ENCODE measurements at places on chromosomes 12 and 14.

DNA sequence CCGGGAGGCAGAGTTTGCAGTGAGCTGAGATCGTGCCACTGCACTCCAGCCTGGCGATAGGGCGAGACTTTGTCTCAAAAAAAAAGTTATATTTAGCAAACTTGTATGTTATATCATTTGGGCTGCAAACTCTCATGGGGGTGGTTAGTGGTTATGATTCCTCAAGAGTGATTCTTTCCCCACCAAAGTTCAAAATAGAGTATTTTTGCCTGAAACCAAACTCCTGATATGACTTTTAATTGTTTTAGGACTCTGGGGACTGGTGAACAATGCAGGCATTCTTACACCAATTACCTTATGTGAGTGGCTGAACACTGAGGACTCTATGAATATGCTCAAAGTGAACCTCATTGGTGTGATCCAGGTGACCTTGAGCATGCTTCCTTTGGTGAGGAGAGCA lies 18.6 kb downstream of the HSD17B6 start:
- no peak for DNase-seq

- no peak for DNase-seq
These were observed 26.9 kb upstream of the TBPL2 start for GRCh38 chr14:55467307-55467706.

GRCh38 chr12:119153477-119154434 lies 25.0 kb upstream of the HSPB8 start:
- no peak for DNase-seq

DNA sequence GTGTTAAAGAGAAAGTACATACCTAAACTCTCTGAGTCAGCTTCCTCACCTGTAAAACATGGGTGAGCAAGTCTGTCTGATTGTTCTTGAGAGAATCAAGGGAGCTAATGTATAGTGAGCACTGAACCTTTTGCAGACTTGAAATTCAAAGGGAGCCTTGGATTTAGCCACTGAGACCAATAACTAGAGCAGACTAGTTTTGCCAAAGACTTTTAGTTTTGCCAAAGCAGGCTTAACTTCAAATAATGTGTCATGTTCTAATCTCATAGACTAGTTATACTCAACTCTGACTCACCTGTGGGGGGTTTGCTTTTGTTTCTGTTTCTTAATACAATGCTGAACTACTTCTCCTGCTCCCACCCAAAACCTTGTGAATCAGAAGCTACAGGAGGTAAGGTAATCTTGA lies 123.7 kb downstream of the SLC25A21 start:
- no peak for DNase-seq

DNA sequence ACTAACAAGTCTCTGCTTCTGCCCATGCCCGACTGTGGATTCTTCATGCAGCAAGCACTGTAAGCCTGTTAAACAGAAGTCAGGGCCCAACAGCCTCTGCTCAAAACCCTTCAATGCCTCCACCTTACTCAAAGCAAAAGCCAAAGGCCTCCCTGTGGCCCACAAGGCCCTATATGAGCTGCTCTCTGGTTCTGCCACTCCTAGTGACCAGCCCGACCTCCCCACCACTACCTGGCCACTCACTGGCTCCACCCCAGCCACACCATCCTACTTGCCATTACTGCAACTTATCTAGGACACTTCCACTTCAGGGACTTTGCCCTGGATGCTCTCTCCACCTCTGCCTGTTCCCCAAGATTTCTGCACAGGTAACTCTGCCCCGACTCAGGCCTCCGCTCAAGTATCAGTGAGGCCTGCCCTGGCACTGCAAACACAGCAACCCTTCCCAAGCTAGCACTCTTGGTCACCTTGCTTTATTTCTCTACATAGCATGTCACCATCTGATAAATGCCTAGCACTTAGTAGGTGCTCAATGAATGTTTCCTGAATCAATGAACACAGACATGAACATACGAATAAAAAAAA lies 88.9 kb downstream of the ITPR2 start:
- DNase-seq: no peak

DNA sequence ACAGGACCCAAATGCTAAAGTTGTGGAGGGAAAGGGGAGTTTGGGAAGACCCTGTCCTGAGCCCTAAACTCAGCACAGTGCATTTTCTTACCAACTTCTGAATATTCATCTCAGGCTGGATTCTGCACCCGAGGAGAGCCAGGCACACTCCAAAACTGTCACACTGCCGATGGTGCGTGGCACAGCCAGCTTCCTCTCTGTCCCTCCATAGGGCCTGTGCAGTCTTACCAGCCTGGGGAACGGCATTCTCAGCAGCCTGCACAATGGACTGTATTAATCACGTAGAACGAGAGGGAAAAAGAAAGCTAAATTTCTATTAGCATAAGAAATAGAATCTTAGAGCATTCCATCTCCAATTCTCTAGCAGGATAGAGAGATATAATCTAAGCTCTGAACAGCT lies 71.3 kb upstream of the GPATCH2L start:
- DNase-seq: no peak

DNA sequence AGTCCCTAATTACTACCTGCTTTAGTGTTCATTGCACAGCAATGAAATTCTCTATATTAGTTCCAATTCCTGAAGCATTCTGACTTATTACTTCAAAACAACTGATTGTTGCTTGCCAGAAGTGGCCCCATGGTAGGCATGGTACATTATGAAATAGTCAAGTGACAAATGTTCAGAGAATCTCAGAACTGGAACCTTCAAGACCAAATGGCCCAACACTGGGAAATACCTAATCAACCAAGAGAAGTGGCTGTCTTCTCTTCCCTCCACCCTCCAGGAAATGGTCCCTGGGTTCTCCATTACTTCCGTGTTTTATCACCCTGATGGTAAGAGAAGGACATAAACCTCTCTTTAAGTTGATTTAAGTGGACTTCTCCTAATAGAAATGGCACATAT lies 49.9 kb downstream of the ITPR2 start:
- DNase-seq: no peak

GRCh38 chr14:72098210-72098609 lies 166.0 kb downstream of the RGS6 start:
- no peak for DNase-seq

GRCh38 chr14:22892488-22892887 lies 9.5 kb downstream of the REM2 start:
- DNase-seq: no peak

GRCh38 chr14:95323917-95324316 lies 4.2 kb upstream of the CLMN start:
- DNase-seq: no peak

DNA sequence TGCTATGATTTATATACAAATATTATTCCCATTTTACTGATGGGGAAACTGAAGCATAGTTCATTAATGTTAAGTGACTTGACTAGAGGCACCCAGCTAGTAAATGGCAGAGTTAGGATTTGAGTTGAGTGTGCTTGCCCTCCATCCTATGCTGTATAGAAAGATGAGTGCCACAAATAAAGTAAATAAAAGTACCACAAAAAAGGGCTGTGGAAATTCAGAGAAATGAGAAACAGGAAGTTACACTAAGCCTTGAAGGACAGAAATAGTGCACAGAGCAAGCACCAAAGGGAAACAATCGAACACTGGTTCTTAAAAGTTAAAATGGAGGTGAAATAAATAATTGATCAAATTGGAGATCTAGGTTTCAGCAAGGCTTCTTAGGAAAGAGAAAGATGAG lies 9.2 kb upstream of the ABCD2 start:
- DNase-seq: no peak

DNA sequence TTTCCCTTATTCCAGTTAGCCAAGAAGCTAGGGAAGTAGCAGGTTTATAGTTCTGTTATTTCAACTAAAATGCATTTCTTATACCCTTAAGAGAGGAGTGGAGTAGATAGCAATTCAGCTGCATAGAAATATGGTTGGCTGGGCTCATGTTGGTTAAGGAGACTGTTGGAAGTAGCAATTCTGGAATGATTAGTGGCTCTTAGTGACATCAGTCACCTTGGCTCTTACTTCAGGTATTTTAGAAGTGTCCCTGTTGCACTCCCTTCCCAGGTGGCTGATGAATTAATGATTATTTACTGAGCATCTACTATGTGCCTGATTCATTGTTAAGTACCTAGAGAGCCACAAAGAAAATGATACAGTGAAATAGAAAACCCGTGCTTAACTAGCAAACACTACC lies 128.1 kb downstream of the MGST1 start:
- DNase-seq: no peak

DNA sequence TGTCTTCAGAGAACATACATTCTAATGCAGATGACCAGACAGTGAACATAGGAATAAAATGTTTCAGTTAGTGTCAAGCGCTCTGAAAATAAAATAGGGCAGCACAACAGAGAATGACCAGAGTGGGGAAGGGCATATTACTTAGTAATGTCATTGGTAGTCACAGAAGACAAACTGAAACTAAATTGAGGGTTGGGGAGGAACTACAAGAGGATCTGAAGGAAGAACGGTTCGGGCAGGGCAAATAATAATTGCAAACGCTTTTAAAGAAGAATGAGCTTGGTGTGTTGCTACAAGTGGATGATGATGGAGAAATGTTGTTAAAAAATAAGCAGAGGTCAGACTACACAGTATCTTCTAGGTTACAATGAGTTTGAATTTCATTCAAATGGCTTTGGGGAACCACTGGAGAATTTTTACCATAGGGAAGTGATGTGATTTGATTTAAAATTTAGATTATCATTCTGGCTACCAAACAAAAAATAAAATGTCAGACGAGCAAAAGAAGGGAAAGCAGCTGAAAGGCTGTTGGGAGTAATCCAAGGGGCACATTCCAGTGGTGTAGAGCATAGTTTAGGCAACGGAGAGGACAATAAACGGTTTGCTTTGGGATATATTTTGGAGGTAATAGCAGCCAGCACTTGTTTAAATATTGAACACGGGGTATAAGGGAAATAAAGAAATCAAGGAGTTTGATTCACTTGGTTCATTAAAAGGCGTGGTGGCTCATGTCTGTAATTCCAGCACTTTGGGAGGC lies 56.3 kb upstream of the SLC6A13 start:
- DNase-seq: no peak

DNA sequence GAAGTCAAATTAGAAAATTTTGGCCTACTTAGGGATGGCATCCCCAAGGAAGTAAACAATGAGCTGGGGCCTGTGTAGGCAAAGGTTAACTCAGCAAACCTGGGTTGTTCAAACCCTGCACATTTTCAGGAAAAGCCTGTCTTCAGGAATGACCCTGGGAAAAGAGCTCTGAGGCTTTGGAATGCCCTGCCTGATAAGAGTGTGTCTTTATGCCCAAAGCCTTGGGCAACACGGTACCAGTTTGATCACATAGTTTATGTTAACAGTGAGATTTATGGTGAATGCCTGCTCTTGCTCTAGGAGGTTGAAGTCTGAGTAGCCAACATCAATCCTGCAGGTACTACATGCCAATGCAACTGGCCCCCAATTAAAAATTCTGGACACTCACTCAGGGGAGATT lies 28.2 kb upstream of the STAB2 start:
- no peak for DNase-seq

- no peak for DNase-seq
These were observed 303.4 kb downstream of the SEC23A start for GRCh38 chr14:38799671-38800070.

- no peak for DNase-seq
These were observed 15.5 kb upstream of the NTN4 start for GRCh38 chr12:95805864-95806671.

GRCh38 chr12:100995201-100995600 lies 200.6 kb downstream of the ANO4 start:
- DNase-seq: no peak

DNA sequence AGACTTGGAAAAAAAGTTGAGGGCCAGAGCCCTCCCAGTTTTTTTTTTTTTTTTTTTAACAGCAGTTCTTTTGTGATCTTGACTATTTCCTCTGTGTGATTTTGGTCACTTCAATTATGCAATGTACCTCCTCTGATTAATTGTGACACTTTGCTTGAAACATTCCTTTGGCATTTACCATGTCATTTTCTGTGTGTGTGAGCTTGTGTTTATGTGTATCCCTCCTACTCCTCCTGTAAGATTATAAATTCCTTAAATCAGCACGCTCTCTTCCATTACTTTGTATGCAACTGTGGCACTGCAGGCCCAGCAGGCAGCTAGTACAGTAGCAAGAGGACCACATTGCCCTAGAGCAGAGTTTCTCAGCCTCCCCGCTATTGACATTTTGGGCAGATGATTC lies 33.2 kb upstream of the GALNT16 start:
- DNase-seq: no peak

GRCh38 chr14:68978172-68978911 lies 760 bp downstream of the ACTN1 start:
- no peak for DNase-seq

- no peak for DNase-seq
These were observed 28.0 kb downstream of the CEP290 start for GRCh38 chr12:88113871-88114270.

GRCh38 chr12:56193025-56193578 lies 3.8 kb upstream of the SMARCC2 start:
- DNase-seq: peak; percentile 75

- DNase-seq: no peak
These were observed 6.9 kb upstream of the BMP4 start for GRCh38 chr14:53963320-53964227.

DNA sequence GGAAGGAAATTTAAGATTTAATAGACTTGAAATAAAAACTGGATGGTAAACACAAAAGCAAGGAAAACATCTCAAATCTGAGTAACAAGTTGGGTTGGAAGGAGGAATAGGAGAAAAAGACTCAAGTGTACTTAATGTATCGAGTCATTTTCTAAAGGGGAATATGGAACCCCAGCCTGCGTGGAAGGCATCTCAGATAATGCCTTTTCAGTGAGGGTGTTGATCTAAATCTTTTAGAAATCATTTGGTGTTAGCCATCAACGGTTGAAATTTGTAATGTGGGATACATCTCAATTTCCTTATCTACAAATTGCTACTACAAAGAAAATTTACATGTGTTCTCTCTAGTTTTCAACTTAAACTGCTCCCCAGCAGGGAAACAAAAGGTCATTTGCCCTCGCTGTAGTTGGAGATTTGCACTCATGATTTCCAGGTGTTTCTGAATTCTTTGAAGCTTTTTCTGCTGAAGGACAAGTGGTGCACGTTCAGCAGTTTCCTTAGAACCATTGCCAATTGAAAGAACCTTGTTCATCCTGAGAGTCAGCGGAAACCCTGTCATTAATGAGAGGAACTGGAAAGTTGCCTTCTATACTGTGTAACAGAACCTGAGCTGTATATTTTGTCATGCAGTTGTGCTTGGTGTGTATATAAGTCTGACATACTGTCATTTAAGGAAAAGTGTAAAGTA lies 2.2 kb downstream of the PCBP2 start:
- DNase-seq: no peak

- DNase-seq: no peak
These were observed 116.6 kb upstream of the BCL2L14 start for GRCh38 chr12:11954181-11954580.

GRCh38 chr12:42585154-42585840 lies 4.2 kb downstream of the PRICKLE1 start:
- no peak for DNase-seq

GRCh38 chr12:48901278-48901677 lies 24.0 kb downstream of the FKBP11 start:
- DNase-seq: no peak
